PC-3 (cell line): ENCODE measurements at places on chromosomes 5 and 9. TPM values are rescaled to one million over a fixed set of nuclear protein-coding genes. Genes with fewer than 3 reads are reported as not detected.

LCN1 gene
- total RNA-seq: not detected in 2 replicates

ERCC8 gene
- 2.1 and 2.6 TPM in 2 replicates for total RNA-seq

GCNT4 gene
- total RNA-seq: under 0.01 and 0.06 TPM in 2 replicates

CCDC152 gene
- not detected in 2 replicates for total RNA-seq

PCDHGB1 gene
- total RNA-seq: 0.04 TPM in 1 of 2 replicates, not detected in the other

- no peaks in the 10 kb centered on the region for H3K27me3 ChIP-seq
- peak; percentile 39 for DNase-seq
- peaks cover 62% of the 10 kb centered on the region for H3K4me1 ChIP-seq
- H3K27ac ChIP-seq: peak overlapping the region; percentile 85
- H3K4me3 ChIP-seq: peak overlapping the region; percentile 86
These were observed 1.3 kb downstream of the ANXA1 start for GRCh38 chr9:73152953-73153352.

GRCh38 chr5:978054-978453 lies 30.5 kb upstream of the NKD2 start:
- no peaks in the 10 kb centered on the region for H3K36me3 ChIP-seq
- H3K4me1 ChIP-seq: no peaks in the 10 kb centered on the region
- H3K4me3 ChIP-seq: no peak overlapping the region
- H3K27ac ChIP-seq: no peak overlapping the region
- DNase-seq: no peak

GRCh38 chr9:120913647-120914264 lies 12.8 kb downstream of the TRAF1 start:
- peaks cover 28% of the 10 kb centered on the region for H3K4me1 ChIP-seq
- no peak overlapping the region for H3K27ac ChIP-seq
- no peaks in the 10 kb centered on the region for H3K27me3 ChIP-seq
- H3K36me3 ChIP-seq: no peaks in the 10 kb centered on the region

- no peaks in the 10 kb centered on the region for H3K27me3 ChIP-seq
- DNase-seq: no peak
- peaks cover 13% of the 10 kb centered on the region for H3K4me1 ChIP-seq
- no peak overlapping the region for H3K27ac ChIP-seq
- no peaks in the 10 kb centered on the region for H3K36me3 ChIP-seq
These were observed 1.6 kb upstream of the TGFBR1 start for GRCh38 chr9:99103054-99103895.

DNA sequence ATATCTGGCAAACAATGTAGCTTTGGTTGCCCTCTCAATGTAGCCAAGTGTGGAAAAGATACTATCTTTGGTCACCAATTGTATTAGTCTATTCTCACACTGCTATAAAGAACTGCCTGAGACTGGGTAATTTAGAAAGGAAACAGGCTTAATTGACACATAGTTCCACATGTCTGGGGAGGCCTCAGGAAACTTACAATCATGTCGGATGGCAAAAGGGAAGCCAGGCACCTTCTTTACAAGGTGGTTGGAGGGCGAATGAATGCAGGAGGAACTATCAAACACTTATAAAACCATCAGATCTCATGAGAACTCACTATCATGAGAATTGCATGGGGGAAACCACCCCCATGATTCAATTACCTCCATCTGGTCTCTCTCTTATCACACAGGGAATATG lies 133.1 kb upstream of the TBCA start:
- no peak for DNase-seq
- H3K4me1 ChIP-seq: no peaks in the 10 kb centered on the region
- H3K27ac ChIP-seq: no peak overlapping the region
- no peaks in the 10 kb centered on the region for H3K36me3 ChIP-seq

- H3K36me3 ChIP-seq: no peaks in the 10 kb centered on the region
- DNase-seq: no peak
- H3K27ac ChIP-seq: no peak overlapping the region
- no peaks in the 10 kb centered on the region for H3K27me3 ChIP-seq
These were observed 88.3 kb upstream of the COL5A1 start for GRCh38 chr9:134553061-134553891.

- no peak overlapping the region for H3K4me3 ChIP-seq
- no peaks in the 10 kb centered on the region for H3K4me1 ChIP-seq
- no peak overlapping the region for H3K27ac ChIP-seq
- H3K36me3 ChIP-seq: no peaks in the 10 kb centered on the region
- DNase-seq: no peak
- no peaks in the 10 kb centered on the region for H3K27me3 ChIP-seq
These were observed 101.5 kb upstream of the ZNF608 start for GRCh38 chr5:124847907-124848306.

- no peak overlapping the region for H3K4me3 ChIP-seq
- H3K27me3 ChIP-seq: no peaks in the 10 kb centered on the region
- peaks cover 10% of the 10 kb centered on the region for H3K4me1 ChIP-seq
- no peak for DNase-seq
These were observed 29.8 kb downstream of the LPCAT1 start for GRCh38 chr5:1493941-1494340.

GRCh38 chr5:32143617-32144377 lies 30.3 kb downstream of the GOLPH3 start:
- H3K4me1 ChIP-seq: no peaks in the 10 kb centered on the region
- H3K27ac ChIP-seq: no peak overlapping the region
- no peaks in the 10 kb centered on the region for H3K36me3 ChIP-seq
- no peak for DNase-seq

DNA sequence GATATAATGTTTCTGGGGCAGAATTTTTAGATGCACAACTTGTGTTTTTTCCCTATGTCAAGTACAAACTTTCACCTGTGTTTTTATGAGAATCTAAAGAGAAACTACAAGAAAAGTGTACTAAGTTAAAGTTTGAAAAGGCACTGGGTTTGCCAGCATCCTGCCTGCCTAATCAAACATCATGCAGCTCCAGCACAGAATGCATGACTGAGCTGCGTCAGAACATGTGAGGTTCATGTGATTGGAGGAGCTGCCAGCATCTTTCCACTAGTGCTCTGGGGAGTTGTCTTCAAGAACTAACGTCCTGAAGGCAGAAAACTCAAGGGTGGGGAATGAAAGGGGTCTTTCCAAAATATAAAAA lies 46.1 kb upstream of the RIC1 start:
- peak overlapping the region; percentile 28 for H3K27ac ChIP-seq
- H3K36me3 ChIP-seq: no peaks in the 10 kb centered on the region
- no peak overlapping the region for H3K4me3 ChIP-seq

- peak overlapping the region; percentile 63 for H3K27ac ChIP-seq
- peak; percentile 62 for DNase-seq
- H3K27me3 ChIP-seq: no peaks in the 10 kb centered on the region
- H3K36me3 ChIP-seq: no peaks in the 10 kb centered on the region
- peaks cover 24% of the 10 kb centered on the region for H3K4me1 ChIP-seq
These were observed 101.7 kb upstream of the TBC1D2 start for GRCh38 chr9:98356953-98357690.

- H3K36me3 ChIP-seq: no peaks in the 10 kb centered on the region
- H3K27me3 ChIP-seq: no peaks in the 10 kb centered on the region
These were observed 104.6 kb upstream of the IRX1 start for GRCh38 chr5:3490957-3491507.

- no peaks in the 10 kb centered on the region for H3K36me3 ChIP-seq
- H3K27me3 ChIP-seq: no peaks in the 10 kb centered on the region
- no peak for DNase-seq
- no peak overlapping the region for H3K4me3 ChIP-seq
These were observed 30.3 kb downstream of the SLC25A46 start for GRCh38 chr5:110769000-110769681.

DNA sequence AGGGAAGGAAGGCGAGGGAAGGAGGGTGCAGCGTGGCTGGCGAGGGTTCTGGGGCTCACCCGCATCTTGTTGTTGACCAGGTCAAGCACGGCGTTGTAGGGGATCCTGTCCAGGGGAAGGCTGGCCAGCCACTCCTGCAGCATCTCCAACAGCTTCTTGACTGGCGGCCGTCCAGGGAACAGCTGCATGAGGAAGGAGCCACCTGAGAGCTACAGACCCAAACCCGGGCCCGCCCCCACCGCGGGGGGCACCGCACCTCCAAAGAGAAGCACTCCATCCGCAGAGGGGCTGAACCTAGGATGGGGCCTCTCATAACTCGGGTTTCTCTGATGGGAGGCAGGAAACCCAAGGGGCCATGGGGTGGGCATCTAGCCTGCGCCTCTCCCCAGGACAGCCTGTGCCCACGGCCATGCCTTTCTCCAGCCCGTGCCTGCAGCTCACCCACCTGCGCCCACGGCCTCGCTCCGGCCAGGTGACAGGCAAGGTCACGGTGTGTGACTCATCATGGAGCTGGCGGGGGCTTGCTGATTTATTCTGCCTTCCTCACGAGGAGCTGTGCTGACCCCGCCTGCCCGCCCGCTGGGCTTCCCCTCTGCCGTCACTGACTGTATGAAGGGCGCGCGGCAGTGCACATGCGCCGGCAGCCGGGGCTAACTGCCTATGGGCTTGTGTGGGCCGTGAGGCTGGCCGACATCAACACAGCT lies 11.8 kb upstream of the LHX3 start:
- H3K27ac ChIP-seq: no peak overlapping the region
- H3K27me3 ChIP-seq: no peaks in the 10 kb centered on the region
- H3K4me3 ChIP-seq: no peak overlapping the region
- peaks cover 23% of the 10 kb centered on the region for H3K36me3 ChIP-seq

- no peak for DNase-seq
- no peaks in the 10 kb centered on the region for H3K27me3 ChIP-seq
- H3K36me3 ChIP-seq: no peaks in the 10 kb centered on the region
- no peak overlapping the region for H3K27ac ChIP-seq
- H3K4me1 ChIP-seq: no peaks in the 10 kb centered on the region
These were observed 20.0 kb downstream of the RNF44 start for GRCh38 chr5:176517053-176517661.

DNA sequence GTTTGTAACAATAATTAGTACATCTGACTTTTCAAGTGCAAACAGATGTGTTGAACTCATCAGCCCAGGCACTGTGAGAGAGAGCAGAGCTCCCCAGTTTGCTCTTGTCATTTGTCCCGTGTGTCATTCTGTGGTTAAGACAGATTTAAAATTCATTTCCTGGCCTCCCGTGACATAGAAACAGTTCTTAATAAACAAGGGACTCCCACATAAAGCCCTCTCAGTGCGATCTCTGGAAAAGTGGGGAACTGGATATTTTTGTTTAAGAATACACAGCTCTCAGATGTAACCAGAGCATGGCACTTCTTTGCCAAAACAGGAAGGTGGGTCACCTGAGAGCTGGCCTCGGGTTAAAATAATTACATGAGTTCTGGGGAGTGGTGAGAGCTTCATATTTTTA lies 58.6 kb downstream of the PRKACG start:
- H3K4me3 ChIP-seq: no peak overlapping the region
- no peaks in the 10 kb centered on the region for H3K4me1 ChIP-seq

GRCh38 chr5:776862-777711 lies 7.4 kb downstream of the ZDHHC11B start:
- H3K27me3 ChIP-seq: no peaks in the 10 kb centered on the region
- no peak for DNase-seq
- no peaks in the 10 kb centered on the region for H3K4me1 ChIP-seq

DNA sequence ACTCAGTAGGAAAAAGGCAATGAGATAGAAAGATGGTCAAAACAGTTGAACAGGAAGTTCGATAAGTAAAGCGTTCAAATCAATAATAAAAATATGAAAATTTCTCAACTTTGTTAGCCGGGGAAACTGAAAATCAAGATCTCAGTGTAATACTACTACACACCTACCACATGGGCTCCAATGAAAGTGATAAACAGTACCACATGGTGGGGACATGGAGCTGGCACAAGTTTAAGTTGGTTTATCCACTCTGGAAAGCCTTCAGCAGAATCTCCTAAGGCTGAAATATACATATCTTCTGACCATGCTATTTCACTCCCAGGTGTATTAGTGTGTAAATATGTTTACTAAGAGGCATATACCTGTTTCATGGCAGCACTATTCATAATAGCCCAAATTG lies 126.8 kb downstream of the NXNL2 start:
- H3K27me3 ChIP-seq: no peaks in the 10 kb centered on the region
- peak; percentile 42 for DNase-seq
- no peaks in the 10 kb centered on the region for H3K4me1 ChIP-seq
- H3K4me3 ChIP-seq: no peak overlapping the region

GRCh38 chr5:1762883-1763547 lies 36.6 kb downstream of the MRPL36 start:
- H3K4me1 ChIP-seq: no peaks in the 10 kb centered on the region
- H3K4me3 ChIP-seq: no peak overlapping the region
- DNase-seq: no peak
- H3K27ac ChIP-seq: no peak overlapping the region
- H3K36me3 ChIP-seq: no peaks in the 10 kb centered on the region
- H3K27me3 ChIP-seq: peaks cover 53% of the 10 kb centered on the region

DNA sequence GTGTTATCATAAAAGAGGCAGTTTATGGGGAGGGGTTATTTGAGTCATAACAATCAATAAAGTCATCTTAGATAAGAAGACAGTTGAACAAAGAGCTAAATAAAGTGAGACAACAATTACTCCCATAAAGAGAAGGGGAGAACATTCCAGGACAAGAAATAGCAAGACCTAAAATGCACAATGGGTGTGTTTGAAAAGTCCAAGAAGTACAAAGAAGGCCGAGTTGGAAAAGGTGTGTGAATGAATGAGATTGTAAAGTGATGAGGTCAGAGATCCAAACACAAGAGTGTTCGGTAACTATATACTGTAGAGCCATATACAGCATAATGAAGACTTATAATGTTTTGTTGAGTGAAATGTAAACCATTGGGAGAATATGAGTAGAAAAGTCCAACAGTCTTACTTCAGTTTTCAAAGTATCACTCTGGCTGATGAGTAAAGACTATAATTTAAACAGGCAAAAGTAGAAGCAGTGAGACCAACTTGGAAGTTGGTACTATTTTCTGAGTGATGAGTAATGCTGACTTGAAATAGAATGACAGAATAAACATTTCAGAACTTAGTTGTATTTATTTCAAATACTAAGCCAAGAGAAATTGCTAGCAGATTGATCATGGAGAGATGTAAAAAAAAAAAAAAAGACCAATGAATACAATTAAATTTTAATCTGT lies 868.7 kb upstream of the CDH9 start:
- peak; percentile 70 for DNase-seq
- H3K27ac ChIP-seq: peak overlapping the region; percentile 53
- H3K4me1 ChIP-seq: peaks cover 29% of the 10 kb centered on the region

DNA sequence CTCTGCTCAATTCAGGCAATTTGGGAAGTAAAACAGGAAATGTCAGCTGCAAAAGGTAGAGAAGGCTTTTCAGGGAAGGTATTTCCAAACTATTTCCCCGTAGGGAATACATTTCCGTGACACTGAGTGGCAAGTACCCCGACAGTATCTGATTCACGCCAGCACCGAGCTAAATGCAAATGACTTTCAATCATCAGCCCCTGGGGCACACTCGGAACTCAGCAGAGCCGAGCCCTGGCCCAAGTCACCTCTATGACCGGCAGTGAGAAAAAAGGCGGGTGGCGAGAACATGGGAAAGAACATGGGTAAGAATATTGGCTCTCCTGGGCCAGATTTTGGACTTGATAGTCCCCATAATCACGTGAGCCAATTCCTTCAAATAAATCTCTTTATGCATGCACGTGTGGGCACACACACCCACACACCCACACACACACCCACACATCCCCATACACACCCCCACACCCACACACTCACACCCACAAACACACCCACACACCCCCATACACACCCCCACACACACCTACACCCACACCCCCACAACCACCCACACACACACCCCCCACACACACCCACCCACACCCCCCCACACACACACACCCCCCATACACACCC lies 43.0 kb downstream of the COL23A1 start:
- H3K27ac ChIP-seq: no peak overlapping the region
- no peak overlapping the region for H3K4me3 ChIP-seq
- H3K4me1 ChIP-seq: no peaks in the 10 kb centered on the region
- no peak for DNase-seq

- H3K27ac ChIP-seq: no peak overlapping the region
- peaks cover 8% of the 10 kb centered on the region; the same call in 1 of the 2 replicates for H3K4me1 ChIP-seq
- H3K4me3 ChIP-seq: no peak overlapping the region
These were observed 390.3 kb downstream of the GADD45G start for GRCh38 chr9:89994988-89995613.

- H3K36me3 ChIP-seq: no peaks in the 10 kb centered on the region
- no peak overlapping the region for H3K4me3 ChIP-seq
- H3K27me3 ChIP-seq: no peaks in the 10 kb centered on the region
- no peak for DNase-seq
- no peak overlapping the region for H3K27ac ChIP-seq
These were observed 355.9 kb upstream of the RIOK2 start for GRCh38 chr5:97538912-97539311.
